ENCODE measurements at places on chromosomes 2 and 18.

GRCh38 chr2:129457277-129457818 is 522.1 kb upstream of the RAB6C start:
- no peak for DNase-seq

GRCh38 chr2:227608561-227609338 is 5.9 kb downstream of the SCYGR3 start:
- DNase-seq = no peak

GRCh38 chr2:202039278-202040078 is 5.8 kb downstream of the FZD7 start:
- DNase-seq = no peak

DNA sequence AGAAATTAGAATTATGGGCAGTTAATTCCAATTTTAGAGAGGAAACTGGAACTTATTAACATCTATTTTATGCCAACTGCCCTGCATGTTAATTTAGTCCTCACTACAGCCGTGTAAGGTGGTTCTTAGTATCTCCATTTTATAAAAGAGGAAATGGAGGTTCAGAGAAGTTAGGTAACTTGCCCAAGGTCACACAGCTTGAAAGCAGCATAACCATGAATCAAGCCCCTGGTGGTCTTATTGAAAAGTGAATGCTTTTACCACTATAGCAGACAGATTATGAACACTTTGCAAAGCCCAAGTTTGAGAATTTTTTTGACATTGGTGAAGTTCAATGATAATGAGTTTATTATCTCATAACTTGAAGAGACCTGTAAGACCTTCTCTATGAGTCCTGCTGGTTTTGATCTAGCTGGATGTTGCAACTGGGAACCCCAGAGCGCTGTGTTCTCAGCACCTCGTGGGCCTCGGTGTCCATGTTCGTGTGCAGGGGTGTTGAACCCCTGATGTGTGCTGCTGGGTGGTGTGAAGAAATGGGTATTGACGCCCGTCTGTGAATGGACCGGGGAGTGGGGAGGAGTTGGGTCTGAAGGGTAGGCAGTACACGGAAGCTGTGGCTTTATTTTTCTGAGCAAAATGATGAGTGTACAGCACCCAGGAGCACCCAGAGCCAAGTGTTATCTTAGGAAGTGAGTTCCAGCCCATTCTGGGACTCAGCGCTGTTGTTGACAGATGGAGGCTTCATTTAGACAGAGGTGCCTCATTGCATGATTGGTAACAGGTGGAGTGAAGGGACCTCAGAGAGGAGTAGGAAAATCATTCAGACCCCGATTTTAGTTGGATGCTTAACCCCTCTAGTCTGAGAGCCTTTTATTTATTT is 9.7 kb downstream of the GREB1 start:
- no peak for DNase-seq

- DNase-seq = no peak
These were observed 70.9 kb downstream of the PIEZO2 start for GRCh38 chr18:11078491-11078890.

DNA sequence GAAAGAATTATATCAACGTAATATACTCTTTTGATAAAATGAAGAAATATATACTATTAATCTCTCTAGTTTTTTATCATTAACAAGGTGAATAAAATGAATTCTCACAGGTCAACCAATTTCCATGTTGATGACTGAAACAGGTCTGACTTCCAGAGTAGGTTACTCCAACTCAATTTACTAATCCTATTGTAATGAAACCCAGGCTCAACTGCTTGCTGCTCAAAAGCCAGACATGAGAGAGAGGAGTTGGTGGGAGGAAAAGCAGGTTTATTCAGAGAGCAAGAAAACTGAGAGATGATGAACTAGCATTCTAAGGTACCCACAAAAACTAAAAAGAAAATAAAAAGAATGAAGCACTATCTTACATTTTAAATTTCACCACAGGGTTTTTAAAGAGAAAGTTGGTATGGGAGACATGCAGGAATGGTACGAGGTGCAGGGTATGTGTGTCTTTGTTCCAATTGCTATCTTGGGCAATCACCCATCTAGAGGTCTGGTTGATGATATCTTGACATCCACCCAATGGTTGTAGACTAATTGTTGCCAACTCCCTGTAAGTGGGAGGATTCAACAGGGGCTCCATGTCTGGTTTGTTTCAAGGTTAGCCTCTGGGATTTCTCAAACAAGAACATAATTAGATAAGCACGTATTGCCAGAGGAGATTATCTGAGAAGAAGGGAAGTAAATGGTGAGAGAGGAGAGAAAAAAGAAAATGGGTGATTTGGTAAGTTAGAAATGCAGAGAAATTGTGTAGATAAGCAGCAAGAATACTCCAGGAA is 471.4 kb upstream of the REG3G start:
- no peak for DNase-seq

- DNase-seq = peak; percentile 25
These were observed 547.6 kb downstream of the CPS1 start for GRCh38 chr2:211103989-211104388.

DNA sequence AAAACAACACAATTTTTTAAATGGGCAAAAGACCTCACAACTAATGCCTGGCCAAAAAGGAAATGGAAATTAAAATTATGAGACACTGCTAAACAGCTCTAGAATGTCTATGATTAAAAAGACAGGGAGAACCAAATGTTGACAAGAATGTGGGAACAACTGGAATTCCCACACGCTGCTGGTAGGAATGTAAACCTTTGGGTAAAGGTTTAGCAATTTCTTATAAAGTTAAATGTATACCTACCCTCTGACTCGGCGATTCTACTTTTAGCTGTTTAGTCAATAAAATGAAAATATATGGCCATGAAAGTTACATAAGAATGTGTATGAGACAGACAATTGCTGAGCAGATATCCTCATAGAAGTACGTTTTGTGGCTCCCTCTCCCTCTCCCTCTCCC is 60.9 kb downstream of the ATF2 start:
- no peak for DNase-seq

- peak; percentile 38 for DNase-seq
These were observed 102.3 kb downstream of the MAPK4 start for GRCh38 chr18:50662177-50662576.

DNA sequence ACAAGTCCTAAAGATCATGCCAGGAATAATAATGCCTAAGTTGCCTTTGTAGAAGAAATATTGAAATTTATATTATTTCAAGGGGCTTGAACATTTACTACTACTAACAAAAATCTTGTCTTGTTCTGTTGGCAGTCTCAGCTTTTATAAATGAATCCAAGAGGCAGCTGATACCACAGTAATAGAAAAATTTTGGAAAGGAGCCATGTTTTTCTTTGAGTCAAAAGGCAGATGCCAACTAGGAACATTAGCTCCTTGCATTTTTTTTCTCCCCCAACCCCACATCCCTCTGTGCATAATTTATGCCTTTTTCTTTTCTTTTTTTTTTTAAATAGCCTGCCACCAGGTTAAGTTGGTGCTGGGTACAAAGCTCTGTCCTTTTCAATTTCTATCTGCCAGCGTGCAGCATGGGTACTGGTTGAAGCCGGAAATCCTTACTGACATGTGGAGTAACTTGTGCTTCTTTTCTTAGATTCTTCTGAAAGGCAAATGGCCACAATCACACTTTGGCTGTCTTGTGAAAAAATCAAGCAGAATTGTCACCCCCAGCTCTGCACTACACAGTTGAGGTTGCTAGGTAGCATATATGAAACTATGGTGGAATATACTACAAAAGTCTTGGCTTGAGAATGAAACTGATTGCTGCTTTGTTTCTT is 98.8 kb downstream of the RHBDD1 start:
- peak; percentile 12 for DNase-seq

DNA sequence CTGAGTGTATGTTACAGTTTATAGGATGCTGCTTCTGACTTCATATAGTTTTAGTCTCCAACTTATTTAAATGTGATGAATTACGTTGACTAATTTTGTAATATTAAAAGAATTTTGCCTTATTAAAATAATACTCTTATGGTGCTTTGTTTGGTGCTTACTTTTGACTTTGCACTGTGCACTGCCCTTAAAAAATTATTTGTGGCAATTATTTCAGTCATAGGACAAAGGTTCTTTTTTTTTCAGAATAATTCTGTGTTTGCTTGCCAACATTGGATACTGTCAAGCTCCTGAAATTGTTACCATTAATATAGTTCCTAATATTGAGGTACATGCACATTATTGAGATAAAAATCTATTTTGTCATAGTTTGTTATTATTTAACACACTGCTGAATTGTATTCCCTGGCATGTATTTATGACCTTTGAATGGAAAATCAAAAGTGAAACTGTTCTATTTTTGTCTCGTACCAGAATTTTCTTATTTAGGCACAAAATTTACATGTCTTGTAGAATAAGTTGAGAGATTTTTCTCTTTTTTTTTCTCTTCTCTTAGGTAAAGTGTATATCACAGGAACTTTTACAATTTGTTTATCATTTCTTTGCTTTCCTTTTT is 572.8 kb upstream of the KLHL29 start:
- DNase-seq = no peak

DNA sequence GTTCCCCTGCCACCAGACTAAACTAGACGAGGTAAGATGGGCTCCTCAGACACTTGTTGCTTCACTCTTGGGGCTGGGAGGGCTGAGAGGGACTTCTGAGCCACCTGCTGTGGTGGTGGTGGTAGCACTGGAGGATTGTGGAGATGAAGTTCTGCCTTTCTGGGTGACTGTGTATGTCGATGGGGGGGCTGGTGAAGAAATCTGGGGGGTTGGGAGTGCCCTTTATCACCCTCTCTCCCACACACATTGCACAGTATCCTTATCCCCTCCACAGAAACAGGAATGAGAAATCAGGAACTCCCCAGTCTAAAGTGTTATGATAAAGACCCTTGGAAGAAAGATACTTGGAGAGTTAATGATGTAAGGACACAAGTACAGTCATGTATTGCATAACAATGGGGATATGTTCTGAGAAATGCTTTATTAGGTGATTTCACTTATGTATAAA is 38.5 kb downstream of the HK2 start:
- no peak for DNase-seq

DNA sequence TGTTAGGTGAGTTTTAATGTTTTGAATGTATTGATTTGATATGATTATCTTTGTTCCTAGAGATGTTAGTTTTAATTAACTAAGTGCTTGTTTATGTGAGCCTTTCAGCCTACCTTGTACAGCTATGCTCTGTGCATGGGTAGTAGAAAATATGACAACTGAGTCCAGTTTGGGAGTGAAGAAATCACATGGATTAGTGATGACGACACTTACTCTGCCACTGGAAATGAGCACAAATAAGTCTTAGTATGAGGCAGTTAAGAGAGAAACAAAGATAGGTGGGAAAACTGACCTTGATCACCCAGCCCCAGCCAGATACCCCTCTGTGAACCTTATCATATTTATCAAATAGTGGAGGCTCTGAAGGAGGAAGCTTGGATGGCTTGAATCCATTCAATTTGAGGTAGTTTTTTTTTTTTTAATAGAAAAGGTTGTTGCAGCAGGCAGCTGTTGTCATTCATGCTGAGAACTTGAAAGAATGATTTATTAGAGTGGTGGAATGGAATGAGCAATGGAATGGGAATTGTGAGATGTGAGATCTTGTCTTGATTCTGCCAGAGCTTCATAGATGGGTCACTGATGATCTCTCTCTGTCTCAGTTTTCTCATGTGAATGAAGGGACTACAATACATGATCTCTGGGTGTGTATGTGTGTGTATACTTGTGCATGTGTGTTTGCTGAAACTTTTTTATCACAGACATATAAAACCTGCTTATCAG is 96.4 kb downstream of the MAP3K20 start:
- DNase-seq = peak; percentile 57

DNA sequence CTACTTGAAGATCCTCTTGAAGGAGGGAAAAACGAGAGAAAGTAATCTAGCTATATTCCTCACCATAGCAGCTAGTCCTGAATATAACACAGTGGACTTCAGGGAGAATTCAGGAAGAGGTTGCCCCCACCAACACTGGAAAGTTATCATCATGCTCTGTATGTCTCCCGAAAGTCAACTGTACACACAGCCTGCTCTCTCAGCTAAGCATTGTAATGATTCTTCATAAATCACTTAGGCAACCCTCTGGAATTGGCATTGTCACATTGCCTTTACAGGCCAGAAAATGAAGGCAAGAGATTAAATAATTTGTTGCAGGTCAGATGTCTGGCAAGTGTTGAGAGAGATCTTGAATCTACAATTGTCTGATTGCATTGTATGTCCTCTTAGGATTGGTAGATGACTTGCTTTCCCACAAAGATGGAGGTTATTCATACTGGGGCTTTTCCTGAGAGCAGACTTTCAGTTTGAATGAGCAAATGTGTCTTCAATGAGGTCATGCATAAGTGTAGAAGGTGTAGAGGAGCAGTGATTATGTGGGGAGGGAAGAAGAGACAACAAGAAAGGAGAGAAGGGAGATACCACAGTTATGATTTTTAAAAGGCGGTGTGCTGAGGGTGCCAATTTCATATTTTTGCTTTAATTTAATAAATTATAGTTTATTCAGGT is 667.2 kb downstream of the DCDC2C start:
- no peak for DNase-seq

DNA sequence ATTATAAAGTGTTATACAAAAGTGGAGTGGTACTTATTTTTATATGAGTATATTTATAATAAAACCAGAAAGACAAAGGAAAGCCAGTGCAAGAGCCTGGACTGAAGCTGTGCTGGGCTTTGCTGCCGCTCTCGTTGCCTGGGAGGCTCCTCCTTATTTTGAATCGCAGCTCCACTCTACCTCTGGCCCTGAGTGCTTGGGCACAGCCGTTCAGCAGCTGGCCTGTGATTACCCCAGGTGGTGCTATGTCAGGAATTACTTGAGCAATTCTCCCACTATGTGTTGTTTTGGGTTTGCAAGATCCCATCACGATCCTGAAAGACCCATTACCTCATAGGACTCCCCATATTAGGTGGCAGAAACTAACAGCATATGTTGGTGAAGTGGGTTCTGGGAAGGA is 53.0 kb upstream of the LCLAT1 start:
- no peak for DNase-seq
